MCF 10A (cell line): ENCODE measurements at places on chromosomes 6 and 20. TPM values are rescaled to one million over a fixed set of nuclear protein-coding genes. Genes with fewer than 3 reads are reported as not detected.

RAET1L gene
- total RNA-seq = 1.2 TPM in 2 replicates

GRCh38 chr6:56521454-56521853 is 121.2 kb downstream of the DST start:
- no peak for DNase-seq

ZC3H12D gene
- total RNA-seq = 0.29 TPM in 1 of 2 replicates, not detected in the other

- DNase-seq = no peak
These were observed 263.6 kb downstream of the EYA4 start for GRCh38 chr6:133504761-133505160.
